Left colon (tissue), 2 donors: ENCODE measurements at places on chromosomes 4 and X. TPM values are rescaled to one million over a fixed set of nuclear protein-coding genes. Genes with fewer than 3 reads are reported as not detected.

DNA sequence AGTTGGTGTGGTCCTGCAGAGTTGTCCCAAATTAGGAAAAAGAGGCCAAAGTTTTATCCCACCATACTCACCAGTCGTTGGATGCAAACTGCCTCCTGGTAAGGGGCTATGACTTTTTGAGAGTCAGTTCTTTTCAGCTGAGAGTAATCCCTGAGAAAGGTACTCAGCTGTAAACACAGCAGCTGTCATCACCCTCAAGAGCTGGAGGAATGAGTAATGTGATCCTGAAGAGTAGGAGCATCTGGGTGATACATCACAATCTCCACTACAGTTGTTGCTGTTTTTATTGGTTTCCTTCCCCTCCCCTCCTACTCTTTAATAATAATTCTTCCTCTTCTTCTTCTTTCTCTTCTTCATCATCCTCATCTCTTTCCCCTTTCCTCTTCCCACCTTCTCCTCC lies 5.7 kb downstream of the MAGEE1 start:
- DNase-seq, result no peak

- no peak for DNase-seq
Measured at GRCh38 chrX:143363419-143363818, 153.9 kb downstream of the SPANXN3 start.

DNA sequence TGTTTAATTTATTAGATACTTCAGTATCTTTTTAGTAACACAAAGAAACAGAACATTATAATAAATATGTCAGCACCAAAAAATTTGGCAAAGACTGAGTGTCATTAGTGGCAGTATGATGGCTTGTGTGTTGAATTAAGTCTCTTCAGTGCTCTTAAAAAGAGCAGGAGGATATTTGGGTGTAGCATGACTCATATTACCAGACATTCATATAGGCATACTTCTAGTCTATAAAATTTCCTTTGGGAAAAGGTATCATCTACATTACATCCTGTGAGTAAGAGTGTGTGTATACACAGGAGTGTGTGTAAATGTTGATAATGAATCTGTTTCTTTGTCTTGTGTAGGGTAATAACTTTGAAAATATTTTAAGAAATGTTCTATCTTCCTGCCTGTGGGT lies 135.7 kb downstream of the CNKSR2 start:
- no peak for DNase-seq

GRCh38 chr4:24169956-24170355 lies 280.1 kb upstream of the PPARGC1A start:
- DNase-seq, result no peak

P2RY10 gene
- 0.85 TPM for total RNA-seq
